ENCODE measurements at places on chromosomes 5 and 9. TPM values are rescaled to one million over a fixed set of nuclear protein-coding genes. Genes with fewer than 3 reads are reported as not detected.

GPR107 gene
- total RNA-seq: 19.8 TPM

DIPK1B gene
- total RNA-seq: 5.7 TPM

EQTN gene
- total RNA-seq: 0.37 TPM

BRD3OS gene
- total RNA-seq: 7.5 TPM

C9orf152 gene
- 2.8 TPM for total RNA-seq

BRINP1 gene
- not detected for total RNA-seq

- H3K27me3 ChIP-seq: no peaks in the 10 kb centered on the region
- no peak overlapping the region for H3K4me3 ChIP-seq
- peaks cover 16% of the 10 kb centered on the region for H3K36me3 ChIP-seq
- no peak for DNase-seq
- H3K4me1 ChIP-seq: no peaks in the 10 kb centered on the region
Observed at GRCh38 chr5:176337913-176338312, 23.7 kb downstream of the KIAA1191 start.

DNA sequence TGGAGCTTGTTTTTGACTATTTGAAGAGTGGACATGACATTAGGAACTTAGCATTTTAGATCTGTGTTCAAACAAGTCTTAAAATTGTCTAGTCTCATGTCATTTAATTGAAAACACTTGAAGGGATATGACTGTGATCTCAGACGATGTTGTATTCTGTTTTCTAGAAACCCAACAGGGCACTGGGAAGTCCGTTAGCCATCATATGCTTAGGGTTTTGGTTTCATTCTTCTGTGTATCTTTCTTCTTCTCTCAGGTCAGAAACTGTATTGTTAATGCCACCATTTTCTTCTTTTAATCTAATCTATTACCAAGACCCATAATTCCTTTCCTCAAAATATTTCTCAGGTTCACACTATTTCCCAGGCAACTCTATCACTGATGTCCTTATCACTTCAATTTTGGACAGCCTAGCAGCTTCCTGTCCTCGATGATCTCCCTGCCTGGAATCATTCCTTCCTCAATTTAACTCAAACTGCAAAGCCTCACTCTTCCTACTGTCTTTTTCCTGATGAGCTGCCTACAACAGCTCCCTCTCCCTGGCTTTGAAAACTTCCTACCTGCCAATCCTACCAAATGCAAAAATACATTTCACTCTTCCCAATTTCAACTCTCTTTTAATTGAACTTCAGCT is 77.7 kb downstream of the MEF2C start:
- H3K4me1 ChIP-seq: no peaks in the 10 kb centered on the region
- DNase-seq: no peak
- no peaks in the 10 kb centered on the region for H3K36me3 ChIP-seq
- no peak overlapping the region for H3K4me3 ChIP-seq
- no peaks in the 10 kb centered on the region for H3K27me3 ChIP-seq
- H3K27ac ChIP-seq: no peak overlapping the region

DNA sequence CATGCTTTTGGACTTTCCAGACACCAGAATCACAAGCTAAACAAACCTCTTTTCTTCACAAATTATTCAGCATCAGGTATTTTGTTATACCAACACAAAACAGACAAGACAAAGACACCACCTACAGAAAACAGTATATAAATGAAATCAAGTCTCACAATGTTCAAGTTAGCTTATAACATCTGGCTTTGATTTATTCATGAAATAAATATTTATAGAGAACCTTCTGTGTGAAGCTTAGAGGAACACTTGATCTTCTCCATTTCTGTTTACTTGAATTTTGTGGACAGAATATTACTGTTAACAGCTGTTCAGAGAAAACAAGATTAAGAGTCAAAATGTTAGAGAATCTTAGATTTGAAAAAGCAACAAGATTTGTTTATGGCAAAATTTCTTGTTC is 137.4 kb upstream of the PRR16 start:
- H3K4me3 ChIP-seq: no peak overlapping the region
- no peaks in the 10 kb centered on the region for H3K36me3 ChIP-seq
- DNase-seq: no peak
- no peaks in the 10 kb centered on the region for H3K4me1 ChIP-seq

- DNase-seq: no peak
- H3K27ac ChIP-seq: no peak overlapping the region
- H3K36me3 ChIP-seq: no peaks in the 10 kb centered on the region
- H3K4me1 ChIP-seq: no peaks in the 10 kb centered on the region
Observed at GRCh38 chr9:23768861-23769260, 57.2 kb downstream of the ELAVL2 start.

GRCh38 chr9:131409458-131409992 is 15.6 kb downstream of the PRRC2B start:
- no peak for DNase-seq
- H3K27me3 ChIP-seq: no peaks in the 10 kb centered on the region

DNA sequence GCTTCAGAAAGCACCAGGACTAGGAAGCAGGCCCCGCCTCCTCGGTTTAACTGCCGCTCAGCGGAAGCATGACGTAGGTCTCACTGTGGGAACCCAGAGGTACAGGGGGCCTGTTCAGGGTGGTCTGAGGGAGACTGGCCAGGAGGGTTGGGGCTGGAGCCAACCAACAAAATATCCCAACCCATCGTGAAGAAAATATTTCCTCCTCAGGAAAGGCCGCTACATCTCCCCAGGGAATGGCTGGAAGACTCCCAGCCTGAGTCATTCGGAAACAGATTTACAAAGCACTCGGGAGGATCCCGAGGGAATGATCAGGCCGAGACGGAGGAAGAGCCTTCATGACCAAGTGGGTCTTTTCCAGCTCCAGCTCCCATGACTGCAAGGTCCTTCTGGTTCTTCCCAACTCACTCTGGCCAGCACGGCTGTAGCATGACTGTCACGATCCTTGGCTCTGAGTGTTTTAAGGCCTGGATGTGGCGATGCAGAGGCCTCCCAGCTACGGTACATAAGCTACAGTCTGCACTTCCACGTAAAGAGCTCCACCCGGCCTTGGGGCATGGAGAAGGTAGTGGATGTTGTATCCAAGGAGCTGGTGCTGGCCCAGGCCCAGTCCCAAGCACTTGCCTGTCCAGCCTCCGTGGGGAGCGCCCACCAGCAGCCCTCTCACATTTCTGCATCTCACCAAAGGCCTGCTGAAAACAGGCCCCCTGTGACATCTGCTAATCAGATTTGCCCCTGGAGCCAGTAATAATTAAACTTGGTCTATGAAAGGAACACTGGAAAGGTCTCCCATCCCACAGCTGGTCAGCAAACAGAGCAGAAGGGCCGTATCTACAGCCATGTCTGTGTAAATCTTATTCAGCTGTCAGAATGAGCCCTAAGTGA is 100.6 kb downstream of the LHFPL2 start:
- no peaks in the 10 kb centered on the region for H3K36me3 ChIP-seq
- H3K4me1 ChIP-seq: no peaks in the 10 kb centered on the region
- DNase-seq: peak; percentile 52
- H3K27me3 ChIP-seq: no peaks in the 10 kb centered on the region
- H3K27ac ChIP-seq: peak overlapping the region; percentile 36

- no peak overlapping the region for H3K27ac ChIP-seq
- no peaks in the 10 kb centered on the region for H3K36me3 ChIP-seq
- DNase-seq: no peak
- no peaks in the 10 kb centered on the region for H3K27me3 ChIP-seq
- H3K4me3 ChIP-seq: no peak overlapping the region
- no peaks in the 10 kb centered on the region for H3K4me1 ChIP-seq
Observed at GRCh38 chr9:114694719-114695269, 12.8 kb upstream of the TEX48 start.

GRCh38 chr5:117679046-117679445 is 1104.4 kb upstream of the SEMA6A start:
- H3K4me1 ChIP-seq: no peaks in the 10 kb centered on the region
- H3K27ac ChIP-seq: no peak overlapping the region
- no peak for DNase-seq
- no peak overlapping the region for H3K4me3 ChIP-seq
- H3K36me3 ChIP-seq: no peaks in the 10 kb centered on the region

GRCh38 chr9:125883565-125884217 is 136.5 kb downstream of the PBX3 start:
- no peak for DNase-seq
- H3K36me3 ChIP-seq: no peaks in the 10 kb centered on the region
- H3K4me1 ChIP-seq: no peaks in the 10 kb centered on the region

- no peak overlapping the region for H3K4me3 ChIP-seq
- H3K27ac ChIP-seq: no peak overlapping the region
- no peaks in the 10 kb centered on the region for H3K36me3 ChIP-seq
- no peaks in the 10 kb centered on the region for H3K27me3 ChIP-seq
- DNase-seq: no peak
- H3K4me1 ChIP-seq: no peaks in the 10 kb centered on the region
Observed at GRCh38 chr5:178304761-178305645, 72.4 kb upstream of the PHYKPL start.

DNA sequence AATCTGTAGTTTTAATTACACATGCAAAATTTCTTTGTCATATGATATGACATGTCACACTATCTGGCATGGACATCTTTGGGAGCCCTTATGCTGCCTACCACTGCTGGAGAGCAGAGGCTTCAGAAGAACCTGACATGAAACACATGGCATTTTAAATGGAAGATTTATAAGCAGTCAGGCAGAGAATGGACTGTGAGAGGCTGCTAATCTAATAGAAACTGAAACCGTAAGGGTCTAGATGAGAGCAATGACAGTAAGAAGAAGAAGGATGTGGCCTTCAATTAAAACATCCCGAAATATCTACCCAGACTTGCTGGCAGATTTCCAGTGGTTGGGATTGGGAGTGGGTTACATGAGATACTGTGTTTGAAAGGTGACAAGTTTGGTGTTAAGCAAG is 149.8 kb downstream of the MACIR start:
- no peaks in the 10 kb centered on the region for H3K27me3 ChIP-seq
- no peaks in the 10 kb centered on the region for H3K4me1 ChIP-seq
- H3K4me3 ChIP-seq: no peak overlapping the region

- no peaks in the 10 kb centered on the region for H3K36me3 ChIP-seq
- H3K27ac ChIP-seq: no peak overlapping the region
- DNase-seq: no peak
- H3K27me3 ChIP-seq: no peaks in the 10 kb centered on the region
Observed at GRCh38 chr5:107619781-107620180, 51.0 kb downstream of the EFNA5 start.

- peaks cover 3% of the 10 kb centered on the region for H3K4me1 ChIP-seq
- DNase-seq: no peak
- H3K36me3 ChIP-seq: no peaks in the 10 kb centered on the region
- H3K27me3 ChIP-seq: no peaks in the 10 kb centered on the region
- H3K4me3 ChIP-seq: no peak overlapping the region
- no peak overlapping the region for H3K27ac ChIP-seq
Observed at GRCh38 chr5:61327760-61328753, 4.0 kb upstream of the ZSWIM6 start.

DNA sequence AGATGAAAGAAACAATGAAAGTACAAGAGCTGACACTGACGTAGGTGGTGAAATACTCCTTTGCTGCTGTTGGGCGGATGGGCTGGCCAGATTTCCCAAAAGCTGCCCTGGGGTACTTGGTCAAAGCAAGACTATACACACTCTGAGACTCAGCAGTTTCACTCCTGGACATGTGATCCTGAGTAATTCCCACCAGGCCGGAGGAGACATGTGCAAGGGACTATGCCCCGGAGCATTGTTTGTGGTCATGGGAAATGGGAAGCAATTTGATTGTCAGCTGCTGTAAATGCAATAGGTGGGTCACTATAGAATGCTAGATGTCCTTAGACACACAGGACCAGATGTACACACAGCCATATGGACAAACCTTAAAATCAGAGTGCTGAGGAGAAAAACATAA is 116.1 kb downstream of the DCP2 start:
- H3K27ac ChIP-seq: no peak overlapping the region
- H3K36me3 ChIP-seq: no peaks in the 10 kb centered on the region
- H3K4me3 ChIP-seq: no peak overlapping the region
- DNase-seq: no peak

- DNase-seq: no peak
- no peaks in the 10 kb centered on the region for H3K4me1 ChIP-seq
- H3K4me3 ChIP-seq: no peak overlapping the region
- no peak overlapping the region for H3K27ac ChIP-seq
- no peaks in the 10 kb centered on the region for H3K27me3 ChIP-seq
- no peaks in the 10 kb centered on the region for H3K36me3 ChIP-seq
Observed at GRCh38 chr9:97941323-97941722, 3.4 kb upstream of the HEMGN start.

- H3K27me3 ChIP-seq: no peaks in the 10 kb centered on the region
- no peak for DNase-seq
- H3K27ac ChIP-seq: no peak overlapping the region
- H3K36me3 ChIP-seq: no peaks in the 10 kb centered on the region
- no peak overlapping the region for H3K4me3 ChIP-seq
Observed at GRCh38 chr5:120155873-120156272, 308.2 kb upstream of the PRR16 start.

DNA sequence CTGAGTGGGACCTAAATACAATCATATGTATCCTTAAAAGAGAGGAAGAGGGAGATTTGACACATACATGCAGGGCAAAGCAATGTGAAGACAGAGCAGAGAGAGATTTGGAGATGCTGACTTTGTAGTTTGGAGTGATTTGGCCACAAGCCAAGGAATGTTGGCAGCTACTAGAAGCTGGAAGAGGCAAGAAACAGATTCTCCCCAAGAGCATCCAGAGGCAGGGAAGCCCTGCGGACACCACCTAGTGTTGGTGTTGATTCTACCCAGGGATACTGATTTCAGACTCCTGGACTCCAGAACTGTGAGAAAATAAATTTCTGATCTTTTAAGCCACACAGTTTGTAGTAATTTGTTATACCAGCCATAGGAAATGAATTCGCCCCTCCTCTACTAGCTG is 64.9 kb upstream of the OSMR start:
- DNase-seq: no peak
- no peak overlapping the region for H3K27ac ChIP-seq
- H3K27me3 ChIP-seq: no peaks in the 10 kb centered on the region
- peaks cover 9% of the 10 kb centered on the region for H3K4me1 ChIP-seq
- no peaks in the 10 kb centered on the region for H3K36me3 ChIP-seq
- no peak overlapping the region for H3K4me3 ChIP-seq

DNA sequence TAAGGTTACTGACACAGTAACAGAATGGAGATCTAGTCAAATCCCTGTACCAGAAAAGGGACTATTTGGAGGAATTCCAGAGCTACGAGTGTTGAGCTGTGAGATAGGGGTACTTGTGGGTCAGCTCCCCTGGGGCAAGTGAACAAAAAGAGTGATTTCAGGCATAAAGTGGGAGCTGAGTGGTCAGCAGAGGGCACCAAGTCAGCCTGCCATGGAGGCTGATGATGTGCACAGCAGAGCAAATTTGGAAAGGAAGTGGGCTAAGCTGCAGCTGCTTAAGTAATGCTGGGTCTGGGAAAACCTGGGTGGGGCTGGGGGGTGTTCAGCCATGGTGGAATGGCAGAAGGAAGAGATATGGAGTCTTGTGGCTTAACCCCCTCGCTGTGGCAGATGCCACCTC is 327.9 kb downstream of the NTRK2 start:
- H3K27ac ChIP-seq: no peak overlapping the region
- H3K36me3 ChIP-seq: no peaks in the 10 kb centered on the region
- H3K27me3 ChIP-seq: no peaks in the 10 kb centered on the region
- H3K4me3 ChIP-seq: no peak overlapping the region
- H3K4me1 ChIP-seq: no peaks in the 10 kb centered on the region

Measured in pancreas (tissue), 10 donors.